ENCODE measurements at places on chromosomes 4 and X. TPM values are rescaled to one million over a fixed set of nuclear protein-coding genes. Genes with fewer than 3 reads are reported as not detected.
A peak's percentile ranks its signal among the peaks of the same experiment; 100 is the strongest.

- H3K4me1 ChIP-seq: no peaks in the 10 kb centered on the region
- no peak for DNase-seq
- H3K4me3 ChIP-seq: no peak overlapping the region
- H3K27ac ChIP-seq: no peak overlapping the region
- no peaks in the 10 kb centered on the region for H3K27me3 ChIP-seq
Observed at GRCh38 chr4:165784672-165785071, 88.4 kb upstream of the TLL1 start.

- H3K27ac ChIP-seq: no peak overlapping the region
- H3K36me3 ChIP-seq: no peaks in the 10 kb centered on the region
- H3K4me1 ChIP-seq: no peaks in the 10 kb centered on the region
- no peak overlapping the region for H3K4me3 ChIP-seq
- no peaks in the 10 kb centered on the region for H3K27me3 ChIP-seq
Observed at GRCh38 chr4:48896845-48897244, 9.7 kb downstream of the OCIAD2 start.

DNA sequence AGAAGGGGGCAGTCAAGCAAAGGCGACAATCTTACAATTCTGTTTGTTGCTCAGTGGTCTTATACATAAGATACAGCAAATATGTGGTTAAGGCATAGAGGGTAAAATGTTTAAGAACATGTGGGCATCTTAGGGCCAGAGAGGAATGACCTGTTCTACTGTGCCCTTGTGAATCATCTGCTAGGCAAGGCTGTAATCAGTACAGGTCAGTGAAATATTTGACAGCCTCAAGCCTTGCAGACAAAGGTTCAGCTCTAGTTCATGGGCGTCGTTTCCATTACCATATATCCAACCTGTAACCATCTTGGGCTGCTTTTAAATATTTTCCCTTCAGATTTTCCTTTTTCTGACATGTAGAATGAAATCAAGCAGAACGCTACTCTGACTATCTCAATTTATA lies 37.3 kb downstream of the AGA start:
- H3K4me1 ChIP-seq: no peaks in the 10 kb centered on the region
- no peaks in the 10 kb centered on the region for H3K36me3 ChIP-seq
- no peak overlapping the region for H3K4me3 ChIP-seq

DNA sequence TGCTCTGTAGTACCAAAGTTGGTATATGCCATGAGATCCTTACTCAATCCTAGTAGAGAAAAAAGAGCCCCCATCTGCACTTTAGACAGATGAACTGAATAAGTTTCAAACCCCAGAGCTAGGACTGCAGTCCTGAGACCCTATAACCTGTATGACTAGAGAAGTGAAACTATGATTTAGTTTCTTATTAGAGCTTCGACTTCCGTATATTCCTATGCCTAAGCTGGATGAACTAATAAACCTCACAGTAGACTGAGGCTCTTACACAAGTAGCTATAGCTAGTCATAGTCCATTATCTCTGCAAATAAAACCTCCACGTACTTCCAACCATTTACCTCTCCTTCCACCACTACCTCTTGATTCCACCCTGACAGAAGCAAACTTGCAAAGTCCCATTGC lies 6.3 kb upstream of the OTUD4 start:
- H3K27me3 ChIP-seq: no peaks in the 10 kb centered on the region
- DNase-seq: no peak
- peaks cover 1% of the 10 kb centered on the region for H3K4me1 ChIP-seq
- H3K36me3 ChIP-seq: no peaks in the 10 kb centered on the region

DNA sequence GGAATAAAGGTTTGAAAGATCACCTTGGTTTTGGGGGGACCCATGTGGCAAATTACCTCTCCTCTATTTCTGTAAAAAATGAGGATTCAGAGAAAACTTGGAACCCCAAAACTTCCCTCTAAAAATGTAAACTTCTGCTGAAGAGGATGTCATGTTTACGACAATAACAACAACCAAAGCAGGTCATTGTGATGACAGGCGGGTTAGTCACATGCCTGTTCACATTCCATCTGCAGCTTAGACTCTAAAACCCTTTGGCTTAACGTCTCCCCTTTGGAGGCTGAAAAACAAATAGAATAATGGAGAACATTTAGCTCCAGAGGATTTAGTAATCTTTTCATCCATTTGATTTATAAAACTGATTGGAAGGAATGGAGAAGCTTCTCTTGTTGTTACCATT lies 75.0 kb upstream of the FAM9C start:
- no peaks in the 10 kb centered on the region for H3K27me3 ChIP-seq
- DNase-seq: no peak
- peaks cover 59% of the 10 kb centered on the region for H3K4me1 ChIP-seq
- no peak overlapping the region for H3K4me3 ChIP-seq

Gene F8A3
- 0.24 TPM for total RNA-seq

Gene VCX2
- not detected for total RNA-seq

Gene AFF2
- not detected for total RNA-seq

DNA sequence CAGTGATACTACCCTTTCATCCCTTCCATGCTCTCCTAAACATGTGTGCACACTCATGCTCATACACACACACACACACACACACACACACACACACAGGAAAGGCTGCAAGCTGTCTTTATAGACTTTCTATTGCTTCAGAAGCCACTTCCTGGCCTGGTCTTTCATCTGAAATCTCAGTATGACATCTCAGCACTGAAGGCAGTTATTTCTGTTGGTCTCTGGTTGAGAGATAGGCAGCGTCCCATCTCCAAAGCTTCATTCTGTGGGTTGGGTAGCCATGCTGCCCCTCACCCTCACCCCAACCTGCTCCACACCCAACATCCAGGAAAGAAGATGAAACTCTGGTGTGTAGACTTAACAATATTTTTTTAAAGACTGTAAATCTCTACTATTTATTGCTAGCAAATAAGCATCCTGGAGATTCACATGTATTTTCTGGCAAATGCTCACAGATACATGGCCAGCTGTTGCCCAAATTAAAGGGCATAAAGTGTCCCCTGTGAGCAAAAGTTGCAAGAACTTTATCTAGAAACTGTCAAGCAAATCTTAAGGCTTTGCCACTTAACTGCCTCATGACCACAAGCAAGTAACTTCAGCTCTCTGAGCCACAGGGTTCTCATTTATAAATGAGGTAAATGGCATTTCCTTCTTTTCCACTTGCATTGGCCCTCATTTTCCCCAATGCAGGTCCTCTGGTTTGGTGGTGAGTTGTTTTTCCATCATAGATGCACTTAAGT lies 189.8 kb upstream of the AFF2 start:
- no peak overlapping the region for H3K27ac ChIP-seq
- no peaks in the 10 kb centered on the region for H3K36me3 ChIP-seq
- H3K4me1 ChIP-seq: no peaks in the 10 kb centered on the region
- H3K4me3 ChIP-seq: no peak overlapping the region
- H3K27me3 ChIP-seq: no peaks in the 10 kb centered on the region

GRCh38 chrX:146831994-146832393 lies 17.4 kb upstream of the CXorf51A start:
- H3K36me3 ChIP-seq: no peaks in the 10 kb centered on the region
- DNase-seq: no peak
- no peak overlapping the region for H3K27ac ChIP-seq
- no peaks in the 10 kb centered on the region for H3K4me1 ChIP-seq
- H3K27me3 ChIP-seq: no peaks in the 10 kb centered on the region
- H3K4me3 ChIP-seq: no peak overlapping the region

Gene ADGRL3
- 0.04 TPM for total RNA-seq

Gene DCX
- not detected for total RNA-seq

DNA sequence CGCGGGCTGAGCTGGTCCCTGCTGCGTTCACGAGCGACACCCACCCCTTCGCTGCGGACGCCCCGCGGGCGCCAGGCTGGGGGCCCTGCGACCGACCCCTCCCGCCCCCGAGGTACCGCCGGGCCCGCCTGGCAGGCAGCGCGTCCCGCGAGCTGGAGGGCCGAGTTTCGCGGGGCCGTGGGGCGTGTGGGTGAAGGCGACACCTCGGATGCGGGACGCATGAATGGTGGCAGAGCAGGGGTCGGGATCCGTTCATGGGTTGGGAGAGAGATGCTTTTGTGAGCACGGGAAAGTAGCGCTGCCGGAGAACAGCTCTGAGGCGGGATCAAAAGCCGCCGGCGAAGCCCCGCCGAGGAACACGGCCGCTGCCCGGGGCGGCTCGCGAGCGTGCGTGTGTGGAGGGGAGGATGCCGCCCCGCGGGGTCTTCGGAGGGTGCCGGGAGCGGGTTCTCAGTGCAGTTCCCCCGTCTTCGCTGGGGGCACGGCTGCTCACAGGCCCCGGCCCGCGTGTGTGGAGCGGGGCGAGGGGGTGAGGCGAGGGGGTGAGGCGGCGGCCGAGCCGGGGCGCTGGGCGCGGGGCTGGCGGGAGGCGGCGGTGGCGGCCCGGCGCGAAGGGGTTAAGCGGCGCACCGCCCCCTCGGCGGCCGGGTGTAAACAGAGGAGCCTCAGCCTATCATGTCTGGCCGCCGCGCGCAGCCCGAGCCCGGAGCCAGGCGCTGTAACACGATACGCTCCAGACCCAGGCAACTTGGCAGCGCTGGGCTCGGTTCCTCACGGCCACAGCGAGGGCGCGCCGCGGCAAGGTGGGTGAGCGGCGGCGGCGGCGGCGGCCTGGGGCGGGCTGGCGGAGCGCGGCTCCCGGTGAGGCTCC lies 205.3 kb downstream of the TENM3 start:
- no peak overlapping the region for H3K27ac ChIP-seq
- H3K4me3 ChIP-seq: peak overlapping the region; percentile 38
- H3K36me3 ChIP-seq: no peaks in the 10 kb centered on the region
- peaks cover 8% of the 10 kb centered on the region for H3K4me1 ChIP-seq
- H3K27me3 ChIP-seq: peaks cover 3% of the 10 kb centered on the region
- DNase-seq: peak; percentile 74

DNA sequence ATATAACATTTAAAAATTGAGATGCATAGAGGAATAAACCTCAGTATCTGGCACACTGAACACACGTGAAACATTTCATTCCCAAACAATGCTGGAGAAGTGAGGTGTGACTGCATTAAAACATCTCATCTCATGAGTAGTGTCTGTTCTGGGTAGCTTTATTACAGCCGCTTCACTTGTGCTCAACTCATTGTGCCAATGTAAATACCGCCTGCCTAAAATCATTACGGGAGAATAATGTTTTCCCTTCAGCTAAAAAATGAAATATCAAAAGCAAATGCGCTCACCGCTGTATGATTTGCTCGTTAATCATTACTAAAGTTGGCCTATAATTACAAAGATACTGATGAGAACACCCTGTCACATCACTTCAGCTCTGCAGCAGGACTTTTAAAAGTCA lies 110.2 kb upstream of the PRPS2 start:
- no peaks in the 10 kb centered on the region for H3K27me3 ChIP-seq
- no peak overlapping the region for H3K27ac ChIP-seq
- no peaks in the 10 kb centered on the region for H3K4me1 ChIP-seq
- DNase-seq: no peak

Gene GIMD1
- not detected for total RNA-seq

GRCh38 chr4:169941141-169941540 lies 85.1 kb downstream of the MFAP3L start:
- no peak overlapping the region for H3K4me3 ChIP-seq
- no peak overlapping the region for H3K27ac ChIP-seq
- H3K27me3 ChIP-seq: no peaks in the 10 kb centered on the region
- no peaks in the 10 kb centered on the region for H3K4me1 ChIP-seq

DNA sequence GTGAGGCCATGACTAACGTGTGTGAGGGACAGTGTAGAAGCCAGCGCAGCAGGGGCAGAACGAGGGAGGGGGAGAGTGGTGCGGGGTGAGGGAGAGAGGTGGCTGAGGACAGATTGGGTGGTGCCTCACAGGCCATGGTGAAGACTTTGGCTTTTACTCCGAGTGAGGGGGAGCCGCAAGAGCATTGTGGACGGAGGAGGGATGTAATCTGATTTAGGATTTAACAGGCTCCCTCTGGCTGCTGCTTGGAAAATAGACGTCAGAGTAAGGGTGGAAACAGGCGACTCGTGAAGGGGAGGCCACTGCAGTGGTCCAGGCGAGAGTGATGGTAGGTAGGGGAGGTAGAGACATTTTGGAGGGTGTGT lies 13.0 kb downstream of the PPP1R3F start:
- DNase-seq: no peak
- H3K36me3 ChIP-seq: no peaks in the 10 kb centered on the region
- H3K4me3 ChIP-seq: no peak overlapping the region
- H3K4me1 ChIP-seq: peaks cover 6% of the 10 kb centered on the region
- H3K27ac ChIP-seq: no peak overlapping the region

GRCh38 chr4:5517372-5517771 lies 191.0 kb downstream of the EVC2 start:
- DNase-seq: no peak
- no peaks in the 10 kb centered on the region for H3K27me3 ChIP-seq
- no peak overlapping the region for H3K4me3 ChIP-seq
- H3K36me3 ChIP-seq: no peaks in the 10 kb centered on the region
- no peak overlapping the region for H3K27ac ChIP-seq
- H3K4me1 ChIP-seq: no peaks in the 10 kb centered on the region

- H3K27me3 ChIP-seq: no peaks in the 10 kb centered on the region
- no peak overlapping the region for H3K27ac ChIP-seq
- H3K36me3 ChIP-seq: no peaks in the 10 kb centered on the region
- H3K4me3 ChIP-seq: no peak overlapping the region
- no peak for DNase-seq
Observed at GRCh38 chr4:183986971-183987946, 82.2 kb downstream of the STOX2 start.

DNA sequence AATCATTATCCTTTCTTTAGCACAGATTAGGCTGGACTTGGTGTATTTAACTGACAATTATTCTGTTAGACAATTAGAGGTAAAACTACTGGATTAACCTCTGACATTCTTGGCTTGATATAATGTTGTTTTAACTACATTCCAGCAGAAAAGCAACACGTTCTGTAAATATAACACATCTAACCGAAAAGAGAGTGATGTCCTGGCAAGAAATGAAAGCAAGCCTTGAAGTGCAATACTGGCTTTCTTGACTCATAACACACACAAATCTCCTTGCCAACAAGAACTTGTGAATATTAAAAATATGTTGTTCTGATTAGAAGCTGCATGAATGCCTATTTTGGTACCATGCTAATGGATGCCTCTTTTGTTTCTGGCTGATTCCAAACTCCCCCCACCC lies 76.4 kb downstream of the EFHC2 start:
- no peak overlapping the region for H3K27ac ChIP-seq
- no peaks in the 10 kb centered on the region for H3K36me3 ChIP-seq

DNA sequence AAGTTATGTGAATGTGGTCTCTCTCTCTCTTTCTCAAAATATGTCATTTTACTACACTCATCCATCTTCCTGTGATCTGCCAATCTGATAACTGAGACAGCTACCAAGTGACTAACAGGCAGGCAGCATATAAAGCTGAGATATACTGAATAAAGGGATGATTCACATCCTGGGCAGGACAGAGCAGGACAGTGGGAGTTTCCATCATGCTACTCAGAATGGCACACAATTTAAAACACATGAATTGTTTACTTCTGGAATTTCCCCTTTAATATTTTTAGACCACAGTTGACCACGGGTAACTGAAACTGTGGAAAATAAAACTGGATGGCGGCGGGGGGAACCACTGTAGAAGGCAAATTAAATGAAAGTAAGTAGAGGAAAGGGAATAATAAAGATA lies 58.6 kb upstream of the DCTD start:
- H3K36me3 ChIP-seq: no peaks in the 10 kb centered on the region
- H3K27ac ChIP-seq: no peak overlapping the region
- DNase-seq: no peak
- H3K4me1 ChIP-seq: no peaks in the 10 kb centered on the region
- H3K27me3 ChIP-seq: no peaks in the 10 kb centered on the region

Gene CCDC110
- not detected for total RNA-seq

Gene HHIP
- not detected for total RNA-seq

Gene TMSB15B
- total RNA-seq: not detected

Gene TRIML2
- total RNA-seq: not detected

- no peaks in the 10 kb centered on the region for H3K4me1 ChIP-seq
- DNase-seq: no peak
- H3K27me3 ChIP-seq: no peaks in the 10 kb centered on the region
- no peak overlapping the region for H3K4me3 ChIP-seq
- no peaks in the 10 kb centered on the region for H3K36me3 ChIP-seq
Observed at GRCh38 chrX:73831500-73831899, 268.5 kb downstream of the CHIC1 start.

Data from HepG2 (cell line).